ENCODE measurements at places on chromosomes 16 and 17. TPM values are rescaled to one million over a fixed set of nuclear protein-coding genes. Genes with fewer than 3 reads are reported as not detected.

Gene PYCARD
- 20.9 TPM for total RNA-seq

- peaks cover 16% of the 10 kb centered on the region for H3K27me3 ChIP-seq
- no peak overlapping the region for H3K27ac ChIP-seq
- H3K4me3 ChIP-seq = no peak overlapping the region
- peaks cover 11% of the 10 kb centered on the region for H3K4me1 ChIP-seq
- H3K36me3 ChIP-seq = peaks cover 10% of the 10 kb centered on the region
Observed at GRCh38 chr17:6452471-6453266, 8.4 kb downstream of the PIMREG start.

DNA sequence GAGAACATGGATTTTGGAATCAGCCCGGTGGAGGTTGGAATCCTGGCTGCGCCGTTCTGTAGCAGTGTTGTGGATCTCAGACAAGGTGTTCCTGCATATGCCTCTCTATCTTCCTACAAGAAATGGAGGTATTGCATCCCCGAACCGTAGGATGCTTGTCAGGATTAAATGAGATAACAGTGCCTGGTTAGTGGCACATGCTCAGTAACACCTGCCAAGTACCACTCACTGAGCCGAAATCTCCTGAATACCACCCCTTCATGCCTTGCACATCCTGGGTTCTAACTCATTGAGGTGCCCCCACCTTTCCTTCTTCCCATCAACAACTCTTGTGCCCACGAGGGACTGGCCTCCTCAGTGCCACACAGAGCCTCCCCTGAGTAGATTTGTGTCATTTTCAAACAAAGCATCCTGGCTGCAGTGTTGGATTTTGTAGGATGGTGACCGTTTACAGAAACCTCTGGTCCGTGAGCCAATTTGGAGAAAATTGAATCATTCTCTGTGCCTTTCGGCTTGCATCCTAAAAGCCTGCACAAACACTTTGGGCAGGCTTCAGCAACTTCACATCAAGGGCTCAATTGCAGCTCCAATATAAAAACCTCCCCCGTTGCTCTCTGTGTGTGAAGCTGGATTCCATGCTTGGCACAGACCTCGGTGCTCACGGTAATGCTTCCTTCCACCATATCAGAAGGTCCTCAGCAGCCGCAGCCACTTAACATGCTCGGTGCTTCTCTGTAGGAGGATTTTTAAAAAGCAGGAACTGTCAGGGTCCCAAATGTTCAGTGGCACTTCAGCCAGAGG is 84.2 kb downstream of the WWOX start:
- no peaks in the 10 kb centered on the region for H3K27me3 ChIP-seq
- no peaks in the 10 kb centered on the region for H3K36me3 ChIP-seq
- no peaks in the 10 kb centered on the region for H3K4me1 ChIP-seq
- no peak overlapping the region for H3K27ac ChIP-seq
- no peak overlapping the region for H3K4me3 ChIP-seq

DNA sequence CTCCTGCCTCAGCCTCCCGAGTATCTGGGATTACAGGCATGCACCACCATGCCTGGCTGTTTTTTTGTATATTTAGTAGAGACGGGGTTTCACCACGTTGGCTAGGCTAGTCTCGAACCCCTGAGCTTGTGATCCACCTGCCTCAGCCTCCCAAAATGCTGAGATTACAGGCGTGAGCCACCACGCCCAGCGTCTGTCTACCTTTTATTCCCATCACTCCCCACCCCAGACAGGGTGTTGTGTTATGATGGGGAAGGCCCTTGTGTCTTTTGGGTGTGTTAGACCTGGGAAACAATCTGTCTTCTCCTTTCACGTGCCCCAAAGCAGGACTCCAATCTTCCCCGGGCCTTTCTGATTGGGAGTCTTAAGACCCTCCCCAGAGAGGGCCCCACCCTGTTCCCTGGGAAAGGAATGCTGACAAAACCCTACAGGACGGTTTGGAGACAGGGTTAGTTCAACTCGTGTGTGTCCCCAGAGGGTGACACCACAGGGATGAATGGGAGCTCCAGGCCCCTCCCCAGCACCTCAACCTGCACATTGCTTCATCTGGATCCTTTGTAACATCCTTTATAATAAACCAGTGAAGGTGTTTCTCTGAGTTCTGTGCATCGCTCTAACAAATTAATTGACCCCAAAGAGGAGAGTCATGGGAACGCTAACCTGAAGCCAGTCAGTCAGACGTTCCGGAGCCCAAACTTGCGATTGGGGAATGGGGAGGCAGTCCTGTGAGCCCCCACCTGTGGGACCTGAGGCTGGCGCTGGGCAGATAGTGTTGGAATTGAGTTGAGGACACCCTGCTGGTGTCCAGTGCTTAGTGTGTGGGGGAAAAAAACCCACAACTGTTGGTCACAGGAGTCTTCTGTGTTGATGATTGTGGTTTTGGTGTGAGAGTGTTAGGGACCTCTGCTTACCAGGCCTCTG is 3.2 kb upstream of the ELOB start:
- peaks cover 4% of the 10 kb centered on the region for H3K27me3 ChIP-seq
- H3K4me1 ChIP-seq = peaks cover 21% of the 10 kb centered on the region
- H3K36me3 ChIP-seq = peaks cover 2% of the 10 kb centered on the region
- DNase-seq = no peak

Gene KLHL10
- not detected for total RNA-seq

GRCh38 chr17:17036524-17036998 is 5.7 kb upstream of the MPRIP start:
- no peak overlapping the region for H3K4me3 ChIP-seq
- peaks cover 6% of the 10 kb centered on the region for H3K27me3 ChIP-seq

GRCh38 chr16:59391617-59392364 is 657.7 kb upstream of the GOT2 start:
- H3K4me3 ChIP-seq = no peak overlapping the region
- no peaks in the 10 kb centered on the region for H3K27me3 ChIP-seq
- no peaks in the 10 kb centered on the region for H3K4me1 ChIP-seq
- no peaks in the 10 kb centered on the region for H3K36me3 ChIP-seq
- DNase-seq = no peak
